SJCRH30 (cell line): ENCODE measurements at places on chromosomes 7 and 10.

DNA sequence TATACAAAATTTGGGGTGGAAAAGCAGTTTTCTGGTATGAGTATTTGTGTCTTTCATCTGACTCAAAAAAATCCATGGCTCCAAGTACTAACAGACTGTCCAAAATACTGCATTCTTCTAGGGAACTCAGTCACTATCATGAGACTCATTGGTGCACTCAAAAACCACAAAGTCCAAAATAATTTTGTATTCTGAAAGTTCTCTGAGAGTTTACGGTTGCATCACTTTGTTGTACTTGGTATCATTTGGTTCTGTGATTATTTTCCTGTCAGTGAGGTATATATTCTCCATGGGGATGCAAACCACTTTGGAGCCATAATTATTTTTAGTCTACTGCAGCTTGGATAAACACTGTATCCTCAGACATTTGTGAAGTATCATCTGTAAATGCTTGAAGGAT lies 28.0 kb upstream of the CABCOCO1 start:
- no peaks in the 10 kb centered on the region; the same call in 1 of the 2 replicates for H3K36me3 ChIP-seq
- H3K27ac ChIP-seq = peak overlapping the region; percentile 62; the same call in 1 of the 2 replicates
- no peak for DNase-seq

- H3K27ac ChIP-seq = no peak overlapping the region
- 0 out of 2 replicates have a peak, but pooled peaks cover 5% of the 10 kb centered on the region for H3K36me3 ChIP-seq
- H3K4me3 ChIP-seq = no peak overlapping the region
- no peaks in the 10 kb centered on the region for H3K27me3 ChIP-seq
- DNase-seq = no peak
These were observed 310.6 kb downstream of the PARD3 start for GRCh38 chr10:34504534-34504933.

GRCh38 chr7:21355406-21355874 lies 72.4 kb upstream of the SP4 start:
- peaks cover 15% of the 10 kb centered on the region; the same call in 1 of the 2 replicates for H3K27me3 ChIP-seq
- no peak for DNase-seq
- H3K36me3 ChIP-seq = no peaks in the 10 kb centered on the region
- H3K27ac ChIP-seq = no peak overlapping the region

- no peak overlapping the region for H3K27ac ChIP-seq
- H3K27me3 ChIP-seq = no peaks in the 10 kb centered on the region
- DNase-seq = no peak
- no peak overlapping the region for H3K4me3 ChIP-seq
- H3K36me3 ChIP-seq = no peaks in the 10 kb centered on the region
These were observed 167.6 kb downstream of the GRID1 start for GRCh38 chr10:86199041-86199440.

DNA sequence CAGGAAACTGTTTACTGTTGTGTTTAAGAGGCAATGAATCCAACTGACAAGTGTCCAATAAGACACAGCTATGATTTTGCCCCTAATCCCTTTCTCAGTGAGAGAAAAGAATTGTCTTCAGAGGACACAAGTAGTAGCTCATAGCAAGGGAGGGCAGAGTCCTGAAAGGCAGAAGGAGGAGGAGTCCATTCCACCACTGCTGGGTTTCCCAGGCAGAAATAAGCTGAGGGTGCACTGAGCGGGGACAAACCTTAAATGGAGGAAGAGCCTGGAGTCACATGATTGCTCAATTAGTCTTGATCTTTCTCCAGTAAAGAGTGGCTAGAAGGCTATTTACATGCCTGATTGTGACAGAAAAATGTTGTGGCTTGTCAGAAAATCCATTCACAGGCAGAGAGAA lies 573.8 kb downstream of the POM121L12 start:
- no peaks in the 10 kb centered on the region for H3K4me1 ChIP-seq
- H3K27me3 ChIP-seq = no peaks in the 10 kb centered on the region
- no peaks in the 10 kb centered on the region for H3K36me3 ChIP-seq
- no peak overlapping the region for H3K4me3 ChIP-seq
- no peak for DNase-seq

DNA sequence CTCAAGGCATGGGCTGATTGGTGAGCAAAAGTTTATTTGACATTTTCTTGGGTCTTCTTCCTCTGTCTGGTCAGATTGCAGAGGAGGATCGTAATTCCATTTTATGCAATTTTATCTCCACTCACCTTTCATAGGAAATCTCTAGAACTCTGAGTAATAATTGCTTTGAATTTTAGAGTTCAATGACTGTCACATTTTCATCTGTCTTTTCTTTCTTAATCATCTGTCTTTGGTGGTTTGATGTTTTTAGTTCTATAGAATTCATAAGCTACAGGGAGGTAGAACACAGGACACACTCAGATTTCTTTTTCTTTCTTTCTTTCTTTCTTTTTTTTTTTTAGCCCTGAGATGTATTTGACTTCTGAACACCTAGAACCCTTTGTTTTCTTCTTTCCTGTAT lies 11.6 kb downstream of the GATA3 start:
- DNase-seq = no peak
- H3K36me3 ChIP-seq = no peaks in the 10 kb centered on the region
- no peaks in the 10 kb centered on the region for H3K27me3 ChIP-seq
- H3K4me1 ChIP-seq = no peaks in the 10 kb centered on the region
- no peak overlapping the region for H3K4me3 ChIP-seq
- H3K27ac ChIP-seq = no peak overlapping the region

- H3K36me3 ChIP-seq = no peaks in the 10 kb centered on the region
- peaks cover 8% of the 10 kb centered on the region; the same call in 1 of the 2 replicates for H3K4me1 ChIP-seq
- no peaks in the 10 kb centered on the region for H3K27me3 ChIP-seq
These were observed 544.1 kb downstream of the XPNPEP1 start for GRCh38 chr10:109379186-109379585.

DNA sequence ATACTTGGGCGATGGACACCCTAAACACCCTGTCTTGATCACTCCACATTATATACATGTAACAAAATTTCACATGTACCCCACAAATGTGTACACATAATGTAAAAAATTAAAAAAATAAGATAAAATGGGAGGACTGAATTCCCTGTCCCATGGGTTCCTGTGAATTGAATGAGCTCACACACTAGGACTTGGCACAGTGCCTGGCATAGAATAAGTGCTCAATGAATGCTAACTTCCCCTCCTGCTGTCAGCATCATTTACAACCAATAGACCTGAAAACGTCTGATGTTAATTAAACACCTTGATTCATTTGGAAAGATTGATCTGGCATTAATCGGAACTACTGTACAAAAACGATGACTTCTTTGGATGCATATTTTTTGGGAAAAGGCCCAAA lies 117.3 kb upstream of the ZNF438 start:
- H3K4me3 ChIP-seq = no peak overlapping the region
- DNase-seq = no peak
- no peaks in the 10 kb centered on the region for H3K36me3 ChIP-seq

DNA sequence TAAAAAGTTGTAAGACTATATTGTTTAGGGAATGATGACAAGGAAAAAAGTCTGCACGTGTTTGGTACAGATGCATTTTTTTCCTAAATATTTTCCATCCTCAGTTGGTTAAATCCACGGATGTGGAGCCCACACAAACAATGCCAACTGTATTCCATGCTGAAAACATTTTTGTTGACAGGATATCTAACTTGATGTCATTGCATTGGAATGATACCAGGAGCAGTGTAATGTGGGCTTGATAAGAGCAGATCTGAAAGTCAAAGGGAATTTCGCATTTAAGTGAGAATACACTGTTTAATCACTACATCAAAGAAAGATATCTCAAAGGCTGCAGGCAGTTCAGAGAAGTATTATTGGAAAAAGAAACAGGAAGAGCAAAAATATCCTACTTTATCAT lies 49.5 kb upstream of the TMEM140 start:
- H3K4me1 ChIP-seq = no peaks in the 10 kb centered on the region
- no peaks in the 10 kb centered on the region for H3K36me3 ChIP-seq
- H3K27ac ChIP-seq = no peak overlapping the region
- H3K4me3 ChIP-seq = no peak overlapping the region
- H3K27me3 ChIP-seq = no peaks in the 10 kb centered on the region
- DNase-seq = no peak

DNA sequence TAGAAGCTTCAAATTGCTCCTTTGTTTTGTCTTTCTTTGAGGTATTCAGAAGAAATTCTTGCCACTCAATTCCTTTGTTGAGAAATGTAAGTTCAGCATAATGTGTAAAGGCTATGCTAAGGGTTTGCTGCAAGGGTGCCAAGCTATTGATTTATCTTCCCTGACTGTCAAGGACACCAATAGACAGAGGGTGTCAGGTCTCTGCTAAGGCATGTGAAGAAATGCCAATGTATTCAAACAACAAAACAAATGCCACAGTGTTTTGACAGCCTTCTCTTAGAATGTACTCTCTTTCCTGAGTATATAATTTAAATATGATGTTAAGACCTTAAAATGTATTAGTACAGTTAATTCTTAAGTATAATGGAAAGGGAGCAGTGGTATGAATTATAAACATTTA lies 62.4 kb downstream of the LRGUK start:
- no peak overlapping the region for H3K4me3 ChIP-seq
- no peaks in the 10 kb centered on the region for H3K36me3 ChIP-seq
- H3K27me3 ChIP-seq = no peaks in the 10 kb centered on the region
- no peak overlapping the region for H3K27ac ChIP-seq
- DNase-seq = no peak

DNA sequence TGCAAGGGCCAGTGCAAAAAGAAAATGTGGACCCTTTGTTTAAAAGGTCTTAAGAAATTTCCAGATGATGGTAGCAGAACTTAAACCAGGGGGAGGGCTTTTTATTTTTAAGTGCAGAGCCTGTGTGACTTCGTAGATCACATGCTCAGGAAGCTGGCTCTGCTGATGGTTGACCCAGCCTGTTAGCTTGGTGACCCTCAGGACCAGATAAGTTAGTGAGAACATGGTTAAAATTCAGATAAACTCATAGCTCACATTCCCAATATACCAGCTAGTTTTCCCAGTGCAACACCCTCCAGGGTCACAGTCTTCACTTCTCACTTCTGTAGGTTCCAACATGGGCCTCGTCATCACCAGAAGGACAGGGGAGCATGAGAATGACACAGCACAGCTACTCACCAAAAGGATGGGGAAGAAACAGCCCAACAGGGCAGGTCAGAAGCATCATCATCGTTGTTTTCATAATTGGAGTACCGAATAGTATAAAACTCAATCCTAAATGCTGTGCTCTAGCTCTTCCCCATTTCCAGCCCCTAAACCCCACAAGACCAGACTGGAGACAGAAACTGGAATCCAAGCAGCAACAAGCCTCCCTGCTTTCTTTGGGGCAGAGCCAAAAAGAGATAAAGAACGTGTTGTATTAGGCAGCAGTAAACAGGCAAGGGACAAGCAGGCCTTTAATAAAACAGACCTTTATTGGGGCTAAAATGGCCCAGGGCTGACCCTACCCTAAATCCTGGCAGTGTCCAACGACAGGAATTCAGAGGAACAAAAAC lies 102.2 kb upstream of the ANKRD1 start:
- peak; percentile 27 for DNase-seq
- H3K4me3 ChIP-seq = no peak overlapping the region
- H3K27ac ChIP-seq = peak overlapping the region; percentile 63
- H3K36me3 ChIP-seq = no peaks in the 10 kb centered on the region

- no peak overlapping the region for H3K27ac ChIP-seq
- no peaks in the 10 kb centered on the region for H3K4me1 ChIP-seq
- no peaks in the 10 kb centered on the region for H3K36me3 ChIP-seq
- H3K27me3 ChIP-seq = peaks cover 58% of the 10 kb centered on the region
These were observed 104.1 kb upstream of the DPP6 start for GRCh38 chr7:153948060-153948459.

GRCh38 chr10:86685416-86685815 lies 17.1 kb downstream of the LDB3 start:
- no peak for DNase-seq
- no peaks in the 10 kb centered on the region for H3K36me3 ChIP-seq
- H3K4me1 ChIP-seq = peaks cover 14% of the 10 kb centered on the region; the same call in 1 of the 2 replicates
- no peak overlapping the region for H3K4me3 ChIP-seq
- no peaks in the 10 kb centered on the region for H3K27me3 ChIP-seq

DNA sequence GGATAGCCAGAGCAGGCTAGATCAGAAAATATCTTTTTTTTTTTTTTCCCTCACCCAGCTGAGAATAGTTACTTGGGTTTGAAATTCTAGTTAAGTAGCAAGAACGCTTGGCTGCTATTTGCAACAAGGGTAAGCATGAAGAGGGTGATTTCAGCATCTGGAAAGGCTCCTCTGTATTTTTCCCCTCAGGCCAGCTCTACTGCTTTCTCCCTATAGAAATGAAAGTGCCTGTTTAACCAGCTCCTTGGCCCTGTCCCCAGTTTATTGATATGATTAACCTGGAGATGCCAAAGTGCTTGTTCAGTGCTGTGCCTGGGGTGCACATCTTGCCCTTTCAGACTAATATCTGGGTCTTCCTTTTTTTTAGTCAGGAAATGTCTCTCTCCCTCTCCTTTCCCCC lies 37.1 kb downstream of the AP3M1 start:
- no peaks in the 10 kb centered on the region for H3K4me1 ChIP-seq
- H3K36me3 ChIP-seq = peaks cover 74% of the 10 kb centered on the region
- H3K27me3 ChIP-seq = no peaks in the 10 kb centered on the region

- H3K27ac ChIP-seq = no peak overlapping the region
- H3K36me3 ChIP-seq = peaks cover 32% of the 10 kb centered on the region
- no peak for DNase-seq
These were observed 52.9 kb upstream of the NCAPG2 start for GRCh38 chr7:158757404-158757989.
